ENCODE measurements at places on chromosomes 11 and 22.

DNA sequence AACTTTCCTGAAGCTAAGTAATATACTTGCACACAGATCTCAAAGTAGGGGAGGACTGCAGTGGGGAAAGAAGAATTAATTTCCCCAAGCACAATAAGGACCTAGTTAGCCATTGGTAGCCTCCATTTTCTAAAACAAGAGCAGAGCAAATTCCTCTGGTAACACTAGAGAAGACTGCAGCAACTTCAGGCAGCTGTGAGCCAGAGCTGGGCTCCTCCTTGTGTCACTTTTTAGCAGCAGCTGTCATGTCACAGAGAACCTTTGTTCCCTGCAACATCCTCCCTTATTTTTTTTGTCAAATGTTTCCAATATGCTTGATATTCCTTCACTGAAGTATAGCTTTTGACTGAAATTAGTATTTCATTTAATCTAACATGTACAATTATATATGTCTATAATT, 54.4 kb downstream of the RRAS2 start:
- no peak for DNase-seq

GRCh38 chr11:69726019-69726418, 22.2 kb upstream of the FGF19 start:
- no peak for DNase-seq

GRCh38 chr22:43744700-43745410, 67.2 kb downstream of the EFCAB6 start:
- DNase-seq = no peak

GRCh38 chr11:75955443-75955842, 140.4 kb downstream of the UVRAG start:
- no peak for DNase-seq

GRCh38 chr22:45088576-45088975, 75.1 kb upstream of the NUP50 start:
- DNase-seq = no peak

GRCh38 chr11:78514922-78515502, 59.7 kb downstream of the NARS2 start:
- DNase-seq = no peak
